ENCODE measurements at places on chromosomes 2 and 18.

DNA sequence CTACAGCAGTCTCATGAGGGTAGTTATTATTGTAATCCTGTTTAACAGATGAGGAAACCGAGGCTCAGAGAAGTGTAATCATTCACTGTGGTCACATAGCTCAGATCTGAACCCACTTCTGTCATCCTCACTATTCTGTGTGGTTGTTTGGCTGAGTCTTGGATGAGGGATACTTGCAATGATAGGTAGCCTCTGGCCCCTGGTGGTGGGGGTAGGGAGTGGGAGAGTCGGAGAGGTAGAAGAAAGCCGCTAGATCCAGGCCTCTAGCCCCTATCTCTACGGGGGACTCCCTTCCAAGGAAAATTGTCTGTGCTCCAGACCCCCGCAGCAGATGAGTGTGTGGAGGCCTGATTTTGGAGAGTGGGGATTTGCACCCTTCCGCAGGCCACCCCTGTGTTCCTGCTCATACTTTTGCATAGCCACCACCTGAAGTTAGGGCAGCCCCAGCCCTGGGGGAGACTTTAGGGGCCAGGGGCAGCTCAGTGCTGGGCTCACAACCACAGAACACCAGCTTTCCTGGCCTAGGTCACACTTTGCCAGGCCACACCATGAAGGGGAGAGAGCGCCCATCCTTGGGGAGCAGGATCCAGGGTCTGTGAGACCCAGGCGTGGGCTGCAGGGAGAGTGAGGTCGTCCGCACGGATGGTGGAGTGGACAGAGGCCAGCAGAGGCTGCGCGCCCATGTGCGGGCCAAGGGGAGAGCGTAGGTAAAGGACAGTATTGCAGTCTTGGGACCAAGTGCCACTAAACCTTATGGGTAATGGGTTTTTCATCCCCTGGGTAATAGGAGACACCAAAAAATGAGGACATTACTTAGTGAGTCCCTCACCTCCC is 148.2 kb downstream of the GLI2 start:
- DNase-seq, result no peak

DNA sequence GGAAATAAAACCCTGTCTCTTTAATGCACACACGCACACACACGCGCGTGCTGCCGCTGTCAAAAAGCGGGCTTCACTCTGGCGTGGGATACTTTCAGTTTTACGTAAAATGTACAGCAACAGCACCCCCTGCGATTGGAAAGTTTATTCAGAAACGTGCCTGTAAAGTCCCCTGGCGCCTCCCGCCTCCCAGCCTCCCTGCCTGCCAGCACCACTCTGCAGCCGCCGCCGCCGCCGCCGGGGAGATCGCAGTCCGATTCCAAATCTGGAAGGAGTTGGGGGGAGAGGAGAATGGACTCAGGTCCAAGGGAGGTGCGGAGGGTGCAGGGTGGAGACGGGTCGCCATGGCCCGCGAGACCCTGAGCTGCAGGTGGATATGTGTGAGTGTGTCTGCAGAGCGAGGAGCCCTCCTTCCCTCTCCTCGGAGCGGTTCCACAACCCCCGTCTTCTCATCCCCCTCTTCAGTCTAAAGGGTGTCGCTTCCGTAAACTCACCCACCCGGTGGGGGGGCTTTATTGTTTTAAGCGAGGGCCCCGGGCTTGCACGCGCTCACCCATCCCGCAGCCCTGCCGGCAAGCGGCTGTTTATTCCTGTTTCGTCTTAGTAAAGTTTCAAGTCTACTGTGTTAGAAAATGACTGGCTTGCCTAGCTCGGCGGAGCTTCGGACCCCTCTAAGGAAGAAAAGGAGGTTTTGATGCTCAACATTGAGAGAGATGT is 1.8 kb upstream of the BCL11A start:
- DNase-seq, result peak; percentile 52

DNA sequence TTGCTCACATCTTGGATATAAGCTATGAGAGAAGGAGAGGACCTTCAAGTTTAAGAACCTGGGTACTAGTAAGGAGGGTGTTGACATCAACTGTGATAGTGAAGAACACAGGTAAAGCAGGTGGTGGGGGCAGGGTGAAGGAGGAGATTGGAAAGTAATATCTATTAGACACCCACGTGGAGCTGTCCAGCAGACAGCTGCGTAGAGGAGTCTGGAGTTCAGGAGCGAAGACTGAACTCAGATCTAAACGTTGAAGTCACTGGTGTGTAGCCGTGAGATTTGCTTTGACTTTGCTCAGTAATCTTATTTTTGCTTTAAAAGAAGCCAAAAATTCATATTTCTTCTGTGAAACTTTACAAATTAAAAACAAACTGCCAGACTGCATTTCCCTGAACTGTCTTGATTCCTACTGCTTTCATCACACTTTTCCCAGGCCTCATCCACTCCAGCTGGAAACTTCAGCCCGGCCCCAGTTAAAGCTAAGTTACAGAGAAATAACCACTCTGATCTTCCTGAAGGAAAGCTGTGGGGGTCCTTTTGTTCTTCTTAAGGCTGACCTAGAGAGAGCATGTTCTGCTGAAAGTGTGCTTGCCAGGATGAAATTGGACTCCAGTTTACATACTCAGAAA is 533.3 kb downstream of the CNTNAP5 start:
- no peak for DNase-seq

DNA sequence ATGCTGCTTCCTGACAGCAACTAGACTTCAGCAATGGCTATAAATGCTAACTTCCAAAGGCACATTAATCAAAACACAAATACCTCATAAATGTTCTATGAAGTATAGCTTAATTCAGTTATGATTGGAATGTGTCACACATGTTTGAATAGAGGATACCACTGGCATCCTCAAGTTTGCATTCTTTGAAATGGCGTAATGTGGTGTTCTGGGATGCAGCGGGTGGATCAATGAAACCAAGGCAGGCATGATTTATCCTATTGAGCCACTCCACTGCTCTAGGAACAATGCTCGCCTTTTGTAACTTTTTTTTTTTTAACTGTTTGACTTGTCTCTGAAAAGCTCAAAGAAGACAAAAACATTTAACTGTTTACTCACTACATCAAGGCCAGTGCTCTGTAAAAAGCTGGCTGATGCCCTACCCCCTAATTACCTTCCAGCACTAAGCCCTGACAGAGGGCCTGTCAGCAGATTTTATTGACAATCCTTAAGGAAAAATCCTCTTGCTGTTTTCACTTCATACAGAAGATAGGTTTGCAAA is 278.8 kb upstream of the SESTD1 start:
- no peak for DNase-seq

- DNase-seq, result no peak
Observed at GRCh38 chr18:45538444-45538843, 76.8 kb upstream of the SLC14A2 start.

GRCh38 chr2:231563378-231563961 is 29.2 kb upstream of the TEX44 start:
- DNase-seq, result no peak

DNA sequence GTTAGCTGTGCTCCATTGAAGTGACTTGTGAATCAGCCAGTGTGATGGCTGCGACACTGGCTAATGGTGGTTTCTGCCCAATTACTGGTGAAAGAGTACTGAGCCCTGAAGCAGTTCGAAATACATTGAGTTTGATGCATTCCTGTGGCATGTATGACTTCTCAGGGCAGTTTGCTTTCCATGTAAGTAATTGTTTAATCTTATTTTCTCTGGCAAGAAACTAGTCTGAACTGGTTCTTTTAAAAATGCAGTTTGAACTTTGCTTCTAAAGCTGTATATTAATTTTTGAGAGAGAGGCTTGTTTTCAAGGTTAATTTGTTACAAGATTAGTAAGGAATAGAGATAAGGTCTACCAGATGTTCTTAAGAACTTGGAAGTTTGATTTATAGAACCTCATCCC is 46.7 kb downstream of the GLS start:
- DNase-seq, result no peak

DNA sequence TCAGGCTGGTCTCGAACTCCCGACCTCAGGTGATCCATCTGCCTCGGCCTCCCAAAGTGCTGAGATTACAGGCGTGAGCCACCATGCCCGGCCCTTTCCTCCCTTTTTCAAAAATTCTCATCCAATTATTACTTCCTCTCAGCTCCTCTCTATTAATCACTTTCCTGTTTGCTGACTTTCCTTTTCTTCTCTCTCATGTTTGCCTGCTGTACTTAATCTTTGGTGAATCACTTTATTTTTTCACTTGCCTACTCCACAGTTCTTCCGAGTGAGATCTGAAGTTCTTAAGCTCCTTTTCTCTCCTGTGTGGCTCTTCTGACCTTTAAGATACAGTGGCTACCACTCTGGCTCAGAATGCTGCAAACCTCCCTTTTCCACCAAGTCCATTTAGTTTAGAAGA is 126.3 kb upstream of the SERTAD2 start:
- DNase-seq, result no peak

GRCh38 chr2:177929662-177930522 is 142.7 kb downstream of the PDE11A start:
- DNase-seq, result no peak

DNA sequence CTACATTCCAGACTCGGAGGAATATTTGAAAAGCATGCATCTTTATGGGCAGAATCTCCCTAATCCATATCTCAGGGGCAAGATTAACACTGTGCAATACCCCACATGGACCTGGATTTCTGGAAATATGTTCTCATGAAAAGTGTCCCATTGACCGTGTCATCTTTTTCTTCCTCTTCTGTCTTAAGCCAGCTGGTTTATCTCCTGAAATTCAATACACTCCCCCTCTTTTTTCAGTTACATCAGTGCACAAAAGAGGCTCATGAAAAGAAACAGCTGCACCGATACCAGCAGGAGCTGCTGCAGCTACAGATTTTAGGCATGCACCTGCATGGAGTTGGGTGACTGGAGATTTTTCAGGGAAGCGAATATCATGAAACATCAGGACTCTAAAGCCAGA is 117.2 kb downstream of the SLC4A3 start:
- no peak for DNase-seq

Measured in CD4-positive, alpha-beta T cell (primary cell).